Hypothalamus (tissue), 51 donors: ENCODE measurements at places on chromosomes 16 and 17.

DNA sequence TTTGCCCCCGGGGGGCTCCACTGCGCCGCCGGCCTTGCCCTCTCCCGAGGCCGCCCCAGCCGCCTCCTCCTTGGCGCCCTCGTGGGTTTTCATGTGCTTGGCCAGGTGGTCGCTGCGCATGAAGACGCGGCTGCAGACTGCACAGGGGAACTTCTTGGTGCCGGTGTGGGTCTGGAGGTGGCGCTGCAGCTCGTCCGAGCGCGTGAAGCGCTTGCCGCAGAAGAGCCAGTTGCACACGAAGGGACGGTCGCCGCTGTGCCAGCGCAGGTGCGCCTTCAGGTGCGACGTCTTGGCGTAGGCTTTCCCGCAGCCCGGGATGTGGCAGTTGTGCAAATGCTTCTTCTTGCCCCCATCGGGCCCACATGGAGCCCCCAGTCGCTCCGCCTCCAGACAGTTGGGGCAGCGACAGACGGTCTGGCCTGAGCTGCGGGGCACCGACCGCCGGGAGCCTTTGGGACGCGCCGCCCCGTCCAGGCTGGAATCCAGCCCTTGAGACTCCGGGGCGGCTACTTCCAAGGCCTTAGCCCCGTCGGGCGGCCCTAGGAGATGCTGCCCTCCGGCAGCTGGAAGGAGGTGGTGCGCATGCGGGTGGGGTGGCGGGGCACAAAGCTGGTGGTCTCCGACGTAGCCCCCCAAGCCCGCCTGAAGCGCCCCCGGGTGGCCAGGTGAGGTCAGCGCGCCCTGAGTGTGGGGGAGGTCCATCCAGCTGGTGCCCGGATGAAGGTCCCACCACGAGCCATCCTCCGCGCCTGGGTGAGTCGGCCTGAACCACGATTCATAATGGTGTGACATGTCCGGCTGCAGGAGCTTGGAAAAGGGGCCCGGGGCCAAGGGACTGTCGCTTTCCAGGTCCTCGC is 3.4 kb downstream of the SP6 start:
- no peak for DNase-seq

DNA sequence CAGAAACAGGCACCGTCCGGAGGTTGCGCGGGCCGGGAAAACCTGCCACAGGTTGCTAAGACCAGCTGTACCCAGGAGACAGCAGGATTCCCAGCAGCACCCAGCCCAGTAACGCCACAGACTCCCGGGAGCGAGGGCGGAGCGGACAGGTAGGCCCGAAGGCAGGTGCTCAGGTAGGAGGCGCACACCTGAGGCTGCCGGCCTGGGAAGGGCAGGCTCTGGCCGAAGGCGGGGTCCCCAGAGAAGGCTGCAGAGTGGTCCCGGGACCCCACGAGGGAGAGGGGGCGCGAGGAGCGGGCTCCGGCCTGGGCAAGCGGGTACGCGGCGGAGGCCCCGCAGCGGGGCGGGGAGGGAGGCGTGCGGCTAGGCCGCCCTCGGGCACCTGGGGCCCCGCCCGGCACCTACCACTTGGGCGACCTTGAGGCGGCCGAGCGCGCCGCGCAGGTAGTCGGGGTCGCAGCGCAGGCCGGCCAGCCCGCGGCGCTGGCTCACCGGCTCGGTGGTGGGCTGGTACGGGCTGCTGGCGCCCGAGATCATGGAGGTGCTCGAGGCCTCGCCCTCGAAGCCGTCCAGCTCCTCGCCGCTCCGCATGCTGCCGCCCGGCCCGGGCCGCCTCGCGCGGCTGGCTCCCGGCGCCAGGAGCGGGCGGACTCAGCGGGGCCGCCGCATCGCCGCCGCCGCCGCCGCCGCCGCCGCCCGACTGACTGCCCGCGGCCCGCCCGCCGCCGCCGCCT is 441 bp downstream of the CMTM4 start:
- DNase-seq: no peak

- DNase-seq: no peak
Observed at GRCh38 chr17:81200201-81200600, 22.6 kb downstream of the CEP131 start.

DNA sequence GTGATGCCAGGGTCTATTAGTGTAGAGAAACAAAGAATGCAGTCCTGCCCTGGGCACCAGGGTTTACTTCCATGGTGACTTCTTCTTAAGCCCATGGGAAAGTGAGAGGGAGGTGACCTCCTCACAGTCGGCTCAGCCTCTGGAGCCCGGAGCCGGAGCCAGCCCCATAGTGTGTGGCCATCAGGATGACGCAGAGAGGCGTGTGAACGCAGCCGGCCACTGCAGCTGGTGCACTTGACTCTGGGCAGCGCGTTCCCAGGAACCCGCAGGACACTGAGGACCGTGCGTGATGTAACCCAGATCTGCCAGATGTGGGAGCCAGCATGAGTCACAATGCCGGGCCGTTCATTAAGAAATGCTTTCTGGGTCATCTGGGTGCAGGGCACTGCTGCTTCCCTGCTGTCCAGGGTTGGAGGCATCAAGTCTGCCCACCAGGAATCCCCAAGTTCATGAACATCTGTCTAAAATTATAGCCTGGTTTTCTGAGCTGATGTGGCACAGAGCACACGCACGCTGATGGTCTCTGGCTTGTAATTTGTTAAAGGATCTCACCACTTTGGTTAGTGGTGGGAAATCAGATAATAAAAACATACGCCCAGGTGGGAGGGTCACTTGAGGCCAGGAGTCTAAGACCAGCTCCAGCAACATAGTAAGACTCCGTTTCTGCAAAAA is 114.1 kb downstream of the PITPNC1 start:
- DNase-seq: peak; percentile 69

DNA sequence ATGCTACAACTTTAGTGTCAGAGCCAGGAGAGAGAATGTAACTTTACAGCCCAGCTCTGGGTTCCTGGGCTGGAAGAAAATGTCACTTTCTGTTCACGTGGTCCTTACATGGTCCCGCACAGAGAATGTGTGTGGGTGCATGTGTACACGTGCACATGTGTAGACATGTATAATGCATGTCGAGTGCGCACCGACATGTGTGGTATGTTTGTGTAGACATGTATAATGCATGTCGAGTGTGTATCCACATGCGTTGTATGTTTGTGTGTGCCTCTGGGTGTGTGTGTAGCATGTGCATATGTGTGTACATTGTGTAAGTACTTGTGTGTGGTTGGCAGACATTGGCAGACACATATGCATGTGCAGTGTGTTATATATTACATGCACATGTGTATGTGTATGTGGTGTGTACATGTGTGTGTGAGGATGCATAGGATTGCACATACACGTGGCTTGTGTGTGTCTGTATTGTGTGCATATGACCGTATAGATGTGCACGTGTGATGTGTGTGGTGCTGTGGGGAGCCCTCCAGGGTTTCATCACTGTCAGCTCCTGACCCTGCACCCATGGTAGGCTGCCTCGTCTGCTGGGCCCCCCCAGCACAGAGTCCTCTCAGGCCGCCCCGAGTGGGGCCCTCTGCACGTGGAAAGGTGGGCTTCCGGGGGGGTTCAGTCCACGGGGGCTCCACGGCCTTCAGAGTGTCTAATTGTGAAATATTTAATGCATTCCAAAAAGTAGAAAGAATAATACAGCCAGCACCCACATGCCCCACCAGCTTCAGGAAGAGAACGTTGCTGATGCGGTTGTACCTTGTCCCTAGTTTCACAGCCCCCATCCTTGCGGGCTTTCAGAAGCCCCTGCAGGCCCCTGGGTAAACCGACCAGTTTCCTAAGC is 214.2 kb upstream of the GSE1 start:
- no peak for DNase-seq

DNA sequence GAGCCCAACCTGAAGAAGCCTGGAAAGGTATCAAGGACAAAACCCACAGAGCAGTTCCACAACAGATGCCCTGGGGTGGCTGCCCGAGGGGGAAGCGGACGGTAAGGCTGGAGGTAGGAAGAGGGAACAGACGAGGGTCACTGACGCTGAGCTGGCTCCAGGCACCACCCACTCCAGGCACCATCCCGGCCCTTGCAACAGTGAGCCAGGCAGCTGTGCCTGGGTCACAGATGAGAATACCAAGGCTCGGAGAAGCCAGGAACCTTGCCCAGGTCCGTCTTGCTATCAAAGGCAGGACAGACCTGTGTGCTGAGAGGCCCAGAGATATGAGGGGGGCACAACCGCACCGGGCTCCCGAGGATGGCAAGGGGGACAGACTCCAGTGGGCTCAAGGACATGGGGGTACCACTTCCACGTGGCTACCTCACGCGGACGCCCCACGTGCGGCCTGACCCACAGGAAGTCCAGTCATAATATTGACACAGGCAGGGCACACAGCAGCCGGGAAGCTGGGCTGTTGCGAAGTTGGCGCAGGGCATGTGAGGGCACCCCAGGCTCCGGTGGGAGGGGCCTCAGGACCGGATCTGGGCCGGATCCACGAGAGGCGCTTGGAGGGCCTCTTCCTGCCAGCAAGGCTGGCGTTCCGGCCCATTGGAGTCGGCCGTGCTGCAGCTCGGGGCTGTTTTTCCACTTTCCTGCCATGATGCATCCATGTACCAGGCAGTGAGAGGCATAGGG is 29.9 kb downstream of the PEMT start:
- DNase-seq: no peak

DNA sequence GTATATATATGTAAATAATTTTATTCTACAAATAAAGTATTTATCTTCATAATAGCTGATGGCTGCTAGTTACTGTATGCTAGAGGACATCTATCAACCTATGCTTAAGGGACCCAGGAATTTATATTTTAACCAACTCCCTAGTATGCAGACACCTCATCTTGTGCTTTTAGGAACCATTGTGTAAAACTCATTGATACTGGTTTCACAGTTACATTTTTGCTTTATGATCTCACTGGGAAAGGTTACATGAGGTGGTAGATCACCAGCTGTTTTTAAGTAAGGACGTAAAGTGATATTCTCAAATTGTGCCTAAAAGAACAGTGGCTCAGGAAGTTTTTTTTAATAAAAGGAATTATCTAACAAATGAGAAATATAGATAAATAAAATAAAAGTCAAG is 56.4 kb downstream of the VMP1 start:
- no peak for DNase-seq

DNA sequence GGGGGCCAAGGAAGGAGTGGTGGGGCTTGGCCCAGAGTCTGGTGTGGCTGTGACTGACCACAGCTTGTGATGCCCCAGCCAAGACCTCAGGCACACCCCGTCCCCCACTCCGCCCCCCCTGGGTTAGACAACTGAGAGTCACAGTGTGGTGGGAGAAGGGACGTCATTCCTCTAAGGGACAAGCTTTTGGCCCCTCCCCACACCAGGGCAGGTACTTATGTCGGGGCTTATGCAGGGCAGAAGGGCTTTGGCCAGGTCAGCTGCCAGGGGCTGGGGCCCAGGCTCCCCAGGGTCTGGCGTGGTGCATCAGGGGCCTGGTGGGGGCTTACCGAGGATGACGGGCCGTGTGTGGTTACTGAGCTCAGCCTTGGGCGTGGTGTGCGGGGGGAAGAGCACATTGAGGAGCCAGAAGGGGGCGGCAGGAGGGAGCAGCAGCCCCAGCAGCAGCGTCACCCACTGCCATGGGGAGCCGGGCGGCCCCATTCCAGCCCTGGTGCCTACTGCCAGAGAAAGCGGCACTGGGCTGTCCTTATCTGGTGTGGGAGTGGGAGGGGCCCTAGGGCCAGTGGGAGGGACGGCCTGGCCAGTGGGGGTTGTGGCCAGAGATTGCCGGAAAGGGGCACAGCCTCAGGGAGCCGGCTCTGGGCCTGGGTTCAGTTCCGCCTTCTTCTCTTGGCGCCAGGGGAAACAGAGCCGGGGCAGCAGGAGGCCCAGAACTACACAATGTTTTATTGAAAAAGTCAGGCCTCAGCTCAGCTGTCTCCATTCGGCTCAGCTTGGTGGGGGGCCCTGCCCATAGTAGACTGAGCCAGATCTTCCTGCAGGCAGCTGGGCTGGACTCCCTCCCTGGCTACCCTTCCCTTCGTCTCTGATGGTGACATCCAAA is at the start of gene LCAT:
Gene LCAT, minus strand, starts transcription at position 502 of the 886 bp plus-strand sequence. Its CDS starts 19 bp downstream, at position 483.
- DNase-seq: peak; percentile 64

DNA sequence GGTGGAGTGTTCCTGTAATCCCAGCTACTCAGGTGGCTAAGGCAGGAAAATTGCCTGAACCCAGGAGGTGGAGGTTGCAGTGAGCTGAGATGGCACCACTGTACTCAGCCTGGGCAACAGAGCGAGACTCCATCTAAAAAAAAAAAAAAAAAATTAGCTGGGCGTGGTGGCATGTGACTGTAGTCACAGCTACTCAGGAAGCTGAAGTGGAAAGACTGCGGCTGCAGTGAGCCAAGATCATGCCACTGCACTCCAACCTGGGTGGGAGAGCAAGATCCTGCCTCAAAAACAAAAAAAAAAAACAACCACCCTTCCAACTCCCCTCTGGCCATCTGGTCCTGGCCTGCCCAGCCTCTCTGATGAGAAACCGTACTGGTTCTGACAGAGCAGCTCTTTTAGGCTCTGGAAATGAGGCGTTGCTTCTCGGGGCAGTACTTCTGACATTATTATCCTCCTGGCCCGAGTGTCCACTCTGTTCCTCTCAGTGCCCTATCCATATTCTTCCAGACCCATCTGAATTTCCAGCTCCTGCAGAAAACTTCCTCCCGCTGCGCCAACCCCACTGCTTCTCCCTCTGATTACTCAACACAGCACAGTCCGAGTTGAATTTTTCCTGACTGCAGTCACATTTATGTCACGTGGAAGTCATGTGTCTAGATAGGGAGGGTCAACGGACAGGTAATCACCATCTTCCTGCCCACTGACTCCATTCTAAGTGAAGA is 13.3 kb downstream of the GGA2 start:
- DNase-seq: no peak

DNA sequence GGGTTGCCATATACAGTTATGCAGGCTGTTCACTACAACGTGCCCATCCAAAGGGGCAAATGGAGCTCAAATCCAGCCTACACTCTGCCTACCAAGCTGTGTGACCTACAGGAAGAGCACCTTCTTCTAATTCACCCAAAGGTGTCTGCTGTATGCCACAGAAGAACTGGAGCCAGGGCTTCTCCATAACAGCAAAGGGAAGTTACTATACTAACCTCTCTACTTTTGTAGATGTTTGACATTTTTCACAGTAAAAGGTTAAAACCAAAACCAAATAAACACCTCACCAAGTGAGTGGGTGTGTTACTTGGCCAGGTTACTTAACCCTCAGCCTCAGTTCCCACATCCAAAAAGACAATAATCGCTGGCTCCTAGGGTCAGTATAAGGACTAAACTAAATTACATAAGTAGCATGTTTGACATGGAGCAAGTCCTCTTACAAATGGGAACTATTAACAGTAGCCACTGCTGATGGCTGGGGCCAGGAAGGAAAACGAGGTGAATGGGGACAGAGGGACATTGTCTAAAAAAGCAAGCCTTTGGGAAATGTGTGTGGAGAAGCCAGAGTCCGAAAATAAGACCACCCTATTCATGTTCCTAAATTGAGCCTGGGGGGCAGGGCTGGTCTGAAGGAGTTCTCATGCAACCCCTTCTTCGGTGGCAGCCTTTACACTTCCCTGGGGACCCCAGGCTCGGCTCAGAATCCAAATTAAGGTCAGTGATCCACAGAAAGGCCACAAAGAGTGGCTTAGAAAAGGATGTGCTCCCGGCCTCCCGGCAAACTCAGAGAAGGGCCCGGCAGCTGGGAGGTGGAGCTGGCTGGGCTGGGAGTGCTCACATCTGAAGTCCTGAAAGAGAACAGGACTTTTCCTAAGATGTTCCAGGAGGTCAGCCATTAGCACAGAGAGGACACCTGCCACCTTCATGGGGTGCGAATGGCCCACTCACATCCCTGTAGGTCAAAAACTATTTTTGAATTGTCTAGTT is 13.5 kb downstream of the CUEDC1 start:
- no peak for DNase-seq
